ENCODE measurements at places on chromosomes 13 and 19. TPM values are rescaled to one million over a fixed set of nuclear protein-coding genes. Genes with fewer than 3 reads are reported as not detected.

The LINGO3 gene
- not detected for total RNA-seq

The KLK6 gene
- 5.5 TPM for total RNA-seq

The TLE6 gene
- 3.8 TPM for total RNA-seq

The KLK7 gene
- total RNA-seq = 0.36 TPM

The LIM2 gene
- not detected for total RNA-seq

The FBN3 gene
- total RNA-seq = 18.0 TPM

The PLIN5 gene
- 1.2 TPM for total RNA-seq

The DENND1C gene
- total RNA-seq = 0.93 TPM

DNA sequence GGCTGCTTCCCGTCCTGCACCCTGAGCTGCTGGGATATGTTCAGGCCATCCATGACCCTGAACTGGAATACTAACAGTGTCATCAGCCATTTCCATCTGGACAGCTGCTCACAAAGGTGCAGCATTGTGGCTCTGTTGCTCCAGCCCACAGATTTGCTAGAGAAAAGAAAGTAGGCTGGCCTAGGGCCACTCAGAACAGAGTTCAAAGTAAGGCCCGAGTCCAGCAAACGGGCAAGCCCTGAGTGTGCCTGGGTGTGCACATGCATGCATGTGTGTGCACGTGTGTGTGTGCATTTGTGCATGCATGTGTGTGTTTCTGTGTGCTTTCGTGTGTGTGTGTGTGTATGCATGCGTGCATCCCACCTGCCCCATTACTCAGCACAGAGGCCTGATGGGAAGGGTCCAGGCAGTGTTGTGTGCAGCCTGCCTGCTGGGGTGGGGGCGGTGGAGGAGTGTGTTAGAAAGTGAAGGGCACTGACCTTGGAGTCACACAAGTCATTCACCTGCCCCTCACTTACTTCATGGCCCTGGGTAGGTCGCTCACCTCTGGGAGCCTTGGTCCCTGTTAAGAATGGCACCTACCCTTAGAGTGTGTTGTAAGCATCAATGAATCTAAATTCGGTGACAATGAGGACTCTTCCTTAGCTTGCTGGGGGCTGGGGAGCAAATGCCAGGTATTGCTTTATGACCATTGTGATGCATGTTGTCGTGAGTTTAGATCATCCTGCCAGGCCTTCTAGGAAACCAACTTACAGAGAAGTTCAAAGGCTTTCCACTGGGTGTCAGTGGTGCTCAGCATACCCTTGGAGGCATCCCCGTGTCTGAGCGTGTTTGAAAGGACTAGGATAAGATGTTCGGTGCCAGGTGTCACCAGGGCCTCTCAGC is 53.2 kb downstream of the GPR12 start:
- no peaks in the 10 kb centered on the region for H3K4me1 ChIP-seq
- H3K27ac ChIP-seq = no peak overlapping the region
- no peaks in the 10 kb centered on the region for H3K36me3 ChIP-seq
- peaks cover 11% of the 10 kb centered on the region for H3K27me3 ChIP-seq
- DNase-seq = no peak
- no peak overlapping the region for H3K4me3 ChIP-seq

GRCh38 chr19:45499196-45500180 is 1.2 kb downstream of the PPM1N start:
- H3K27me3 ChIP-seq = peaks cover 77% of the 10 kb centered on the region
- H3K4me3 ChIP-seq = peak overlapping the region; percentile 66
- no peak for DNase-seq
- H3K4me1 ChIP-seq = peaks cover 13% of the 10 kb centered on the region

- DNase-seq = no peak
- peaks cover 4% of the 10 kb centered on the region for H3K4me1 ChIP-seq
Observed at GRCh38 chr13:77335543-77335942, 8.6 kb upstream of the MYCBP2 start.

- H3K27ac ChIP-seq = no peak overlapping the region
- no peak overlapping the region for H3K4me3 ChIP-seq
- no peak for DNase-seq
- H3K27me3 ChIP-seq = no peaks in the 10 kb centered on the region
- H3K4me1 ChIP-seq = peaks cover 21% of the 10 kb centered on the region
- no peaks in the 10 kb centered on the region for H3K36me3 ChIP-seq
Observed at GRCh38 chr19:5070930-5071329, 102.0 kb downstream of the KDM4B start.

DNA sequence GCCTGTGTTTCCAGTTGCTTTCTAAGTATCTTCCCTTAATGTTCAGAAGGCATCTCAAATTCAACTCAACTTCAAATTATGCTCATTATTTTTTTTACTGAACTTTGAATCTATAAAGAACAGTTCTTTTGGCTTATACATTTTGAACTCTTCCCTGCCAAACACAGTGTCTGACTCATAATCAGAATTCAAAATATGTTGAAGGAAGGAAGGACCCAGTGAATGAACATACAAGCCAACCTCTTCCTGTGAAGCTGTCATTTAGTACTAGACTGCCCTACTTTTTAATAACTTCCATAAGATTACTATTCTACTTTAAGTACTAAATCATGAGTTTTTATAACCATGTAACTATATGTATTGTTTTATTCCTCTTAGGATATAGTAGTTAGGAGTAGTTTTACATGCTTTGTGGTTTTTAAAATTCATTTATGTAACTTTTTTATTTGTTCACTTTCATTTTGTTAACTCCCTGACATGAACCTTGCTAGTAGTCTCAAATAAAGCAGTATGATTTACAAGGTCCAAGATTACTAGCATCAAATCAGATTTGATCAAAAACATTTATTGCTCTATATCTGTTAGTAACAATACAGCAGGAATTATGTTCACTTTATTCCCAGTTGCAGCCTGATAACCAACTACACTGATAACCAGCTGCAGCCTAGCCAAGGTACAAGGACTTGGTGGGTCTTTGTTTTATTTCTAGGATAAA is 6.4 kb downstream of the NUDT15 start:
- H3K27me3 ChIP-seq = no peaks in the 10 kb centered on the region
- no peak overlapping the region for H3K27ac ChIP-seq
- H3K4me1 ChIP-seq = no peaks in the 10 kb centered on the region
- no peak for DNase-seq

DNA sequence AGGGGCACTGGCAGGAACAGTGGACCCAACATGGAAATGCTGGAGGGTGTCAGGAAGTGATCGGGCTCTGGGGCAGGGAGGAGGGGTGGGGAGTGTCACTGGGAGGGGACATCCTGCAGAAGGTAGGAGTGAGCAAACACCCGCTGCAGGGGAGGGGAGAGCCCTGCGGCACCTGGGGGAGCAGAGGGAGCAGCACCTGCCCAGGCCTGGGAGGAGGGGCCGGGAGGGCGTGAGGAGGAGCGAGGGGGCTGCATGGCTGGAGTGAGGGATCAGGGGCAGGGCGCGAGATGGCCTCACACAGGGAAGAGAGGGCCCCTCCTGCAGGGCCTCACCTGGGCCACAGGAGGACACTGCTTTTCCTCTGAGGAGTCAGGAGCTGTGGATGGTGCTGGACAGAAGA is 4.1 kb downstream of the KLK2 start:
- H3K27ac ChIP-seq = no peak overlapping the region
- no peaks in the 10 kb centered on the region for H3K36me3 ChIP-seq
- no peak for DNase-seq
- H3K27me3 ChIP-seq = peaks cover 42% of the 10 kb centered on the region
- H3K4me1 ChIP-seq = no peaks in the 10 kb centered on the region

DNA sequence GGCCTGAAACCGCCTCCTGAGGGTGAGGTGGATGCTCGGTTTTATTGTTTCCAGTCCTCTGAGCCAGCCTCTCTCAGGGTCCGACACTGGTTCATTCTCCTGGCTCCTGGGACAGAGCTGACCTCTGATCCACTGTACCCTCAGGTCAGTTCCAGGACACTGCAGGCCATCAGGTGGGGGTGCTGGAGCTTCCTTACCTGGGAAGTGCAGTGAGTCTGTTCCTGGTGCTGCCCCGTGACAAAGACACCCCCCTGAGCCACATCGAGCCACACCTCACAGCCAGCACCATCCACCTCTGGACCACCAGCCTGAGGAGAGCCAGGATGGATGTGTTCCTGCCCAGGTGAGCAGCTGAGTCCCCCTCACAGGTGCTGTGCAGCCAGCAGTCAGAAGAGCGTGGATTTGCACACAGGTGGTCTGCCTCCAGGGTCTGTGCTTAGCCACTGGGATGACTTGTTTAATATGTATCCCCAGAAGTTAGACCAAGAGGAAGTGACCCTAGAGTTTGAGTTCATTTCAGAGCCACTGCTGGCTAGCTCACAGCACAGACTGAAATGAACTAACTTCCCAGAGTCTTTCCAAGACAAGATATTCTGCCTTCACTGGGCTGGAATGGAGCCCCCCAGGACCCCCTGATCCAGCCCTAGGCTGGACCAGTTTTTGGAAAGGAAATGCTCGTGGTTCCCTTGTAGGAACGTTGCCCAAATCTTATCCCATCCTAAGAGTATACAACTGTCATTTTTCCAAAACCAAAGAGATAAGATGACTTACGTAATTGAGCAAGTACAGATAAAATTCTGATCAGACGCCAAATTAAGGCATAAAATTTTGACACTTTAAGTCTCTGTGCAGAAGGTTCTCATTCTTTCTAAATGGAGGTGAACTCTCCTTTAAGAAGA is 8.8 kb downstream of the SERPINE3 start:
- no peaks in the 10 kb centered on the region for H3K27me3 ChIP-seq
- no peaks in the 10 kb centered on the region for H3K36me3 ChIP-seq
- no peak overlapping the region for H3K4me3 ChIP-seq
- H3K27ac ChIP-seq = no peak overlapping the region
- no peak for DNase-seq

DNA sequence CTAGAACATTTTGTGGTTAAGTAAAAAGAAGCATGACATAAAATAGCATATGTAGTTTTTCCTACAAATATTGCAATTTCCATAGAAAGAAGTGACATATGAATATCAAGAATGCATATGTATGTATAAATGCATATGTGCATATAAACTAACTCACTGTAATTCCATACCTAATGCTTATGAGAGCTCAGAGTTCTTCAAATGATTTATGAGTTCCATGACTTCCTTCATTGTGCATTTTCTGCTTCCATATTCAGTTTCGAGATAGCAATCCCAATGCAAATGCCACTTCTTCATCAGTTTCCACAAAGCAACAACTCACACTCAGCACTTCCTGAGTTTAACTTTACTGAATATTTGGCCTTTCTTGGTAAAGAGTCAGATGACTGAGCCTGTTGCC is 1744.3 kb upstream of the MIR17HG start:
- no peak for DNase-seq
- no peaks in the 10 kb centered on the region for H3K27me3 ChIP-seq
- no peaks in the 10 kb centered on the region for H3K4me1 ChIP-seq
- no peak overlapping the region for H3K4me3 ChIP-seq
- H3K27ac ChIP-seq = no peak overlapping the region
- H3K36me3 ChIP-seq = no peaks in the 10 kb centered on the region

- DNase-seq = no peak
- no peaks in the 10 kb centered on the region for H3K36me3 ChIP-seq
- H3K27me3 ChIP-seq = no peaks in the 10 kb centered on the region
- no peak overlapping the region for H3K27ac ChIP-seq
Observed at GRCh38 chr13:74191410-74191809, 57.2 kb upstream of the KLF12 start.

DNA sequence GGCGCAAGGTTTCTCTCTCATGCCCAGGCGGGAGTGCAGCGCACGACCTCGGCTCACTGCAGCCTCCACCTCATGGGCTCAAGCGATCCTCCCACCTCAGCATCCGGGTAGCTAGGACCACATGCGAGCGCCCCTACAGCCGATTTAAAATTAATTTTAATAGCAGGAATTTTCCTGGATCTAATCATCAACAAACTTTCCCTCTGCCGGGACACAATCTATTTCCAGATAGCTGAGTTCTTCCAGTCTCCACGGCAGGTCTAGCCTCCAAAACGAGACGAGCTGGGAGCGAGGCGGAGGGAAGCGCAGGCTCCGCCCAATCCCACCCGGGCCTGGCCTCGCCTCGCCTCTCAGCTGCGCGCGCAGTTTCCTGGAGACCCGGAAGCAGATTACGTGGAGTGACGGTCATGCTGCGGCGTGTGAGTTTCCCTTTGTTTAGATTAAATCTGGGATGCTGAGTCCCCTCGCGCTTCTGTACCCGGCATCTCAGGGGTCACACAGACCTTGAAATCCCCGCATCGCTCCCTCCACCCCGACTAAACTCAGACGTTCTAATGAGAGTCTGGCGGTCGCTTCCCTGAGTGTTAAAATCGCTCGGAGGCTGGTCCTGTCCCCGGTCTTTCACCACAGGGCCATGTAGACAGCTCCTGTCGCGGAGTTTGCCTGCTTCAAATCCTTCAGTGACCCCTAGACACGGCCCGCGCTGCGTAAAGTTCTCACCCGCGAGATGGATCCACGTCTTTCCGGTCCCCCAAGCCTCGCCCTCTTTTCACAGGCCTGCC is at the start of gene ZNF880:
Gene ZNF880 (plus strand): TSS at position 365 of the 782 bp plus-strand sequence. CDS start 43 bp downstream, at position 408.
- no peaks in the 10 kb centered on the region for H3K27me3 ChIP-seq
- H3K36me3 ChIP-seq = peaks cover 55% of the 10 kb centered on the region
- peak within 1 kb of the TSS; percentile 90 for H3K27ac ChIP-seq
- H3K4me1 ChIP-seq = no peaks in the 10 kb centered on the region

- peak within 1 kb of the TSS; percentile 97 for H3K27ac ChIP-seq
- H3K4me3 ChIP-seq = peak within 1 kb of the TSS; percentile 99
- DNase-seq = no peak
- peaks cover 27% of the 10 kb centered on the region for H3K4me1 ChIP-seq
Observed at GRCh38 chr19:55605637-55606470, at the start of gene ZNF865. TSS of gene ZNF865 (plus strand) at chr19:55605647. CDS start at chr19:55613619, 7,972 bp downstream.

DNA sequence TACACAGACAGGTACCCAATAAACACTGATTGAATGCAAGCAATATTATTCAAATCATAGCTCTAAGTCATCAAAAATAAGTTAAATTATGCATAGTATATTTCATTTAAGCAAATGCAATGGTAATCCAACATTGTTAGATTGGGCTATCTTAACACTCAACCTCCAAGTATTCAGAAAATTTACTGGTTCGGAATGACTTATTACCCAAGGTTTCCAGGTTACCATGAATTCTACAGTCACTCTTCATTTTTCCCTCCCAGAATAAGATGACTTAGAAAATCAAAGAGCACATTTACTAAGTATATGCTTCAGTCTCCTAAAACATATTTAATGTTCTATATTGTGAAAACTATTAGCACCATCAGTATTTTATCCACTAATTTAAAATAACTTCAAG is 6.0 kb downstream of the UBL3 start:
- no peaks in the 10 kb centered on the region for H3K36me3 ChIP-seq
- H3K4me3 ChIP-seq = no peak overlapping the region
- no peak overlapping the region for H3K27ac ChIP-seq
- peaks cover 61% of the 10 kb centered on the region for H3K4me1 ChIP-seq
- no peaks in the 10 kb centered on the region for H3K27me3 ChIP-seq
- DNase-seq = no peak

DNA sequence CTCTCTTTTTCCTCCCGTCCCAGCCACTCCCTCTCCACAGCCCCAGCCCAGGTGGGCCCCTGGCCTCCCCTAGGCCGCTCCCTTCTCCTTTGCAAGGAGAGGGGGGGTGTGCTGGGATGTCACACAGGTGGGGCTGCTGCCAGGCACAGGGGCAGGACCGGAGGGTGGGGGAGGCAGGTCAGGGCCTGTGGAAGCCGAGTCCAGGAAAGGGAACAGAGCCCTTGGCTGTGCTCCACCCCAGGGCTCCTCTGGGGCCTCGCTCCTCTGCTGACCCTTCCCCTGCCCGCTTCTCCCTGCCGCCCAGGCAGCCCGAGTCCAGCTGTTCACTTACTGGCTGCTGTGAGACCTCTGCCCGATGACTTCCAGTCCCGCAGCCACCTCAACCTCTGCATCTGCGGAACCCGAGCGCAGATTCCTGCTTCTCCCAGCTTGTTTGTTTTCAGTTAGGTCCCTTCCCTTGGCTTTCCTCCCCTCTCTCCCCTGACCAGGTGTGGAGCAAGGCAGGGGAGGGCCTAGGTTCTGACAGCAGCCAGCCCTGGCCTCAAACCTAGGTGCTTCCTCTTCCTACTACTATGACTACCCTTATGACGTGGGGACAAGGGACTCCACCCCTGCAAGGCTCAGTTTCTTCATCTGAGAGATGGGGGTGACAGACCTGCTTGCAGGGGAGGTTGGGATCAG is 850 bp upstream of the KLK11 start:
- peak overlapping the region; percentile 17 for H3K27ac ChIP-seq
- H3K4me1 ChIP-seq = no peaks in the 10 kb centered on the region
- peaks cover 3% of the 10 kb centered on the region for H3K36me3 ChIP-seq
- H3K4me3 ChIP-seq = no peak overlapping the region

All from type B pancreatic cell (in vitro differentiated cells).